Activated T-helper 1 cell treated with anti-CD3 and anti-CD28 coated beads, Interleukin-12 subunit alpha, Interleukin-12 subunit beta, Interleukin-2, Interleukin-4 antibody, amounts not matched to agents 30 ng/mL and 10 ng/mL and 1 ng/mL, durations not matched to agents 14 hours and 24 hours and 36 hours (primary cell): ENCODE measurements at places on chromosomes 16 and 17. TPM values are rescaled to one million over a fixed set of nuclear protein-coding genes. Genes with fewer than 3 reads are reported as not detected.
A peak's percentile ranks its signal among the peaks of the same experiment; 100 is the strongest.

DNA sequence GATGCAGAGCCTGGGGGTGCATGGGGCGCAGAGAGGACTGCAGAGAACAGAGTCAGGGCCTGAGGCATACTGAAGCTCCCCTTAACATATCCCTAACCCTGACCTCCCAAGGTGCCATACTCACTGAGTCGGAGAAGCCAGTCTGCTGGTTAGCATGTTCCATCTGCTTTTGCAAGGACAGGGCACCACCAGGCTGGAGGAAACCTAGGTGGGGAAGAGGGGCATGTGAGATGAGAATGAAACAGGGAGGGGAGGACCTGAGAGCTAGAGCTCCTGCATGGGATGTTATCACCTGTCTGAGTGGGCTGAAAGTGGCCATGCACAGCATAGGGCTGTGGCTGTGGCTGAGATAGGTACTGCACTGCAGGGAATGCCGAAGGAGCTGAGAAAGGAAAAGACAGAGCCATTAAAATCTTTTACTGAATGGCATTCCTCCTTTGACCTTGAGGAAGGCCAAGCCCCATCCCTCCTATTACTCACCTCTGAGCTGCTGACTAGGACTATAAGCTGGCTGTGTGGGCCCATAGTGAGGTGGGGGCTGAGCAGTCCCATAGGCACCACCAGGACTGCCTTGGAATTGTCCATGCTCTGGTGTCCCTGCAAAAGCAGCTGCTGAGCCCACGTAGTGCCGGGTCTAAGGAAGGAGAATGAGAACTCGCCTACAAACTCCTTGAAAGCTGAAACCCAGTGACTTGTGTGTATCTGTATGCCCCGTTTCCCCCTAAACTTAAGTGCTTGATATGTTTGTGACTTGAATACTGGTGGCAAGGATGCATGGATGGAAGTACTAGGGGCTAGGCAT is 1.9 kb downstream of the GPS2 start:
- H3K36me3 ChIP-seq, result peaks cover 67% of the 10 kb centered on the region
- H3K27ac ChIP-seq, result peak overlapping the region; percentile 62
- peaks cover 53% of the 10 kb centered on the region for H3K4me1 ChIP-seq
- H3K27me3 ChIP-seq, result no peaks in the 10 kb centered on the region
- H3K4me3 ChIP-seq, result peak overlapping the region; percentile 84

DNA sequence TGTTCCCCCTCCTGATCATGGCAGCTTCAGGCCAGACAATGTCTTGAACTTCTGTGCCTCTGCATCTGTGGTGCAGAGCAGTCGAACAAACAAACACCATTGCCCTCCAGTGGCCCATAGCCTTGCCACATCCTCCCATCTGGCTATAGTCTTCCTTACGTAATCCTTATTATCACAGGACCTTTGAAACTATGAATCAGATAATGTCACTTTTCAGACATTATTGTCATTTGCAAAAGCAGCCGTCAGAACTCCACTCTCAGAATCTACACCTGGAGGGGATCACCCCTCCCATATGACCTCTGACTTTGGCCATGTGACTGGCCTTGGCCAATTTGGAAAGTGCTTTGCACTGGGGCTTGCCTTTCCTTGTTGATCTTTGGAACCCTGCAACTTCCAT is 387.3 kb downstream of the MAF start:
- no peak overlapping the region for H3K27ac ChIP-seq
- H3K36me3 ChIP-seq, result no peaks in the 10 kb centered on the region
- H3K4me3 ChIP-seq, result no peak overlapping the region
- H3K27me3 ChIP-seq, result peaks cover 6% of the 10 kb centered on the region

DNA sequence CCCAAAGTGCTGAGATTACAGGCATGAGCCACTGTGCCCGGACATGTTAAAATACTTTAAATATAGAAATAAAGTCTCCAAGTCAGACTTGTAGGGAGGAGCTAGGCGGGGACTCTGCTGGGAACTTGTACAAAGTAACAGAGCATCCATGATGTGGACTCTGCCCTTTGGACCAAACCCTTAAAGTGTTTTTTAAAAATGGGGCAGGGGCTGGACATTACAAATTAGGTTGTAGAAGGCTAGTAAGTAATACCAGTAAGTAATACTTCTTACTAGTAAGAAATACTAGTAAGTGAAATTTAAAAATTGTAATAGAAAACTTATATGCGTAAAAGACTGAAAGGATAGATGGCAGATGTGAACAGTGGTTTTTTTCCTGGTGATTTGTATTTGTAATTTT is 9.7 kb upstream of the SPATA32 start:
- DNase-seq, result no peak

GRCh38 chr17:39197380-39198185 is at the start of gene CACNB1:
CACNB1 (minus strand) TSS chr17:39197669; CDS start chr17:39197495, 174 bp downstream.
- peak within 1 kb of the TSS; percentile 68 for H3K27ac ChIP-seq
- no peaks in the 10 kb centered on the region for H3K27me3 ChIP-seq
- peaks cover 33% of the 10 kb centered on the region for H3K36me3 ChIP-seq
- DNase-seq, result peak; percentile 64

GRCh38 chr16:70432356-70432722 is 6.6 kb downstream of the ST3GAL2 start:
- H3K4me1 ChIP-seq, result peaks cover 76% of the 10 kb centered on the region
- no peaks in the 10 kb centered on the region for H3K27me3 ChIP-seq
- DNase-seq, result no peak
- peaks cover 14% of the 10 kb centered on the region for H3K36me3 ChIP-seq

DNA sequence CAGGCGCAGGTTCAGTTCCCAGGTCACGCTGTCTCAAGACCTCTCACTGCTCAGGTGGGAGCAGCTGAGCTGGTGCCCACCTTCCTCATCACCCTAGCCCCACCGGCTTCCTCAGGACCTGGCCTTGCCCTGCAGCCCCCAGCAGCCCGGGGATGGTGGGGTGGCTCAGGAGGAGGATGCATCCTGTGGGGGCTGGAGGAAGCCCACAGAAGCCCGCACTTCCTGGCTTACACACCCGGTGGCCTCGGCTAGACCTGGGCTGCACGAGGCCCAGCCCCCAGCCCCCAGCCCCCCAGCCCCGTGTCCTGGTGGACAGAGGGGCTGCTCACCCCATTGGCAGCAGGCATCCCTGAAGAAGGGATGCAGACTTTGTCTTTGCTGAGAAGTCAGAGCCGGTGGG is 43.4 kb downstream of the BAHCC1 start:
- peaks cover 2% of the 10 kb centered on the region for H3K27me3 ChIP-seq
- no peaks in the 10 kb centered on the region for H3K36me3 ChIP-seq
- no peak overlapping the region for H3K27ac ChIP-seq
- DNase-seq, result no peak
- no peak overlapping the region for H3K4me3 ChIP-seq
- no peaks in the 10 kb centered on the region for H3K4me1 ChIP-seq

GRCh38 chr17:67574658-67575293 is 143.0 kb upstream of the NOL11 start:
- no peaks in the 10 kb centered on the region for H3K4me1 ChIP-seq
- no peak for DNase-seq
- H3K27ac ChIP-seq, result no peak overlapping the region
- no peak overlapping the region for H3K4me3 ChIP-seq
- H3K36me3 ChIP-seq, result no peaks in the 10 kb centered on the region

DNA sequence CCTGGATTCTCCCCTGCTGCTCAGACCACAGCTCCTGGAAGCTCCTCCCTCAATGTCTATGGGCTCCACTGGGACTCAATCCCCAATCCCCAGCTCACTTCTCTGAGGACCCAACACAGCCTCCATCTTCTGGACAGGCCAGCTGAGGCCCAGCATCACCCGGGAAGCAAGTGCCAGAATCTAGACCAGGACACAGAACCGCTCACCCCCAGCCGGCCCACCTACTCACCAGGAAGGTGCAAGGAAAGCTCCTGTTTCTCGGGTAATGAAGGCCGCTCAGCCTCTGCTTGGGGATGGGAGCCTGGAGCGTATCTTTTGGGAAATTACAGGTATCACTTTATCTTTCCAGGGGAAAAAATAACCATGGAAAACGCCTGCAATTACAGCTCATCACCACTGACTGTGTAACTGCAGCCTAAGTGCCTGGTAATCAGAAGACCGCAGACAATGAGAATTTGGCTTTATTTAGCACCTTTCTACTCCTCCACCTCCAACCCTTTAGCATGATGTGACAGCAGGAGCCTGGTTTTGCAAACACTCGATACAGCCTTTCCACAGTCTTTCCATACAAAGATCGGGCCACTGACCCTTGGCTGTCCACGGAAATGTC is 49.6 kb upstream of the RPL38 start:
- no peak for DNase-seq
- H3K4me3 ChIP-seq, result no peak overlapping the region
- no peak overlapping the region for H3K27ac ChIP-seq

DNA sequence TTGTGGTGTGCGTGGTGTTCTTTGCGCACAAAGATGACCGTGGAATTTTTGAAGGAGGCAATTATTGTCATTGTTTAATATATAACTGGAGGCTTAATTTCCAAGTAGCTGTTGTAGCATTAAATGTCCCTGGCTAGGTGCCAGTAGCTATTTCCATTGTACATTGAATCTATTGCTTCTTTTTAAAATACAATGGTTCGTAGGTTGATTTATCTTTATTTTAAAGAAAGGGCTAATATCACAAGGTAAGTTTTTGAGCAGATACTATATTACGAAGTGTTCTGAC is 127.1 kb downstream of the RPTOR start:
- peaks cover 37% of the 10 kb centered on the region for H3K36me3 ChIP-seq
- no peak for DNase-seq
- H3K4me3 ChIP-seq, result no peak overlapping the region
- H3K27ac ChIP-seq, result peak overlapping the region; percentile 25

DNA sequence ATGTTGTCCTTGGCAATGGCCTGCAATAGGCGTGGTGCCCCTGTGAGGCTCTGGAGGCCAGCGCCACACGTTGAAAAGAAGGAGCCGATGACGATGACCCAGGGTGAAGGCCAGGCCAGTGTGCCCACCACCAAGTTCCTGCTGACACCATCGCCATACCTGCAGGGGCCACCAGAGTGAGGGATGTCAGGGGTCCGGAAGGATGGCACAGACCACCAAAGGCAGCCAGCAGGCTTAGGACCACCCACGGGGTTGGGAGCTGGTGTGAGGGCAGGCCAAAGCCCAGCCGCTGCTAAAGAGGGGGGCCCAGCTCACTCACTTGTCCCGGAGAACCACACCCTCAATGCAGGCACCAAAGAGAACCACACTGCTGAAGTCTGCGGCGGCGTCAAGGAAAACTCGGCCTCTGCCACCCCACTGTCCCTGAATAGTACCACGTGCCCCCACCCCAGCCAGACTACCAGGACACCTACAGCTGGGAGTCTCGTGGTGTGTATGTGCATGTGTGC is 6.5 kb upstream of the LCAT start:
- no peaks in the 10 kb centered on the region for H3K27me3 ChIP-seq
- no peak for DNase-seq
- H3K27ac ChIP-seq, result no peak overlapping the region
- H3K4me3 ChIP-seq, result no peak overlapping the region
- H3K36me3 ChIP-seq, result peaks cover 8% of the 10 kb centered on the region

Gene GRIN2A
- not detected in 2 replicates for total RNA-seq

Gene GABARAP
- total RNA-seq, result 146 and 148 TPM in 2 replicates

Gene MT1F
- 4.3 and 5.2 TPM in 2 replicates for total RNA-seq

Gene CIAPIN1
- total RNA-seq, result 98.0 and 98.4 TPM in 2 replicates

Gene CDR2
- 43.5 and 47.2 TPM in 2 replicates for total RNA-seq

Gene VAT1L
- not detected in 2 replicates for total RNA-seq

Gene CIITA
- 12.0 and 13.0 TPM in 2 replicates for total RNA-seq

Gene TOP2A
- 161 and 174 TPM in 2 replicates for total RNA-seq

Gene GRB7
- total RNA-seq, result 0.64 and 0.73 TPM in 2 replicates
